ENCODE measurements at places on chromosomes 5 and 9.

DNA sequence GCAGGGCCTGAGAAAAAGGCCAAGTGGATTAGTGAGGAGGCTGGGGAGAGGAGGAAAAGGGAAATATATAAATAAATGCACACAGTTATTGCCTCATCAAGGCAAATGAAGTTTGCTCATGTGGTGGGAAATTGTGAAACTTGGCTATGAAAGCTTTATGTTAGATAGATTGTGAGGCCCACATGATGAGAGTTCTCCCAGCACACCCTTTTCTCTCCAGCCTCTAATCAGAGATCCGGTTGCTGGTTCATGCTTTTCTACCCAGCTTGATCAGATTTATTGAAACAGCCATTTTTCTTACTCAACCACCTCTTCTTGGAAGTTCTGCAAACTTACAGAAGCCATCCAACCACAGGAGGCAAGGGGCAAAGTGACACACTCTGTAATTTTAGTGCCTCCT lies 125.8 kb upstream of the KLF4 start:
- DNase-seq = peak; percentile 79

GRCh38 chr9:112288029-112288428 lies 45.4 kb downstream of the PTBP3 start:
- DNase-seq = no peak

DNA sequence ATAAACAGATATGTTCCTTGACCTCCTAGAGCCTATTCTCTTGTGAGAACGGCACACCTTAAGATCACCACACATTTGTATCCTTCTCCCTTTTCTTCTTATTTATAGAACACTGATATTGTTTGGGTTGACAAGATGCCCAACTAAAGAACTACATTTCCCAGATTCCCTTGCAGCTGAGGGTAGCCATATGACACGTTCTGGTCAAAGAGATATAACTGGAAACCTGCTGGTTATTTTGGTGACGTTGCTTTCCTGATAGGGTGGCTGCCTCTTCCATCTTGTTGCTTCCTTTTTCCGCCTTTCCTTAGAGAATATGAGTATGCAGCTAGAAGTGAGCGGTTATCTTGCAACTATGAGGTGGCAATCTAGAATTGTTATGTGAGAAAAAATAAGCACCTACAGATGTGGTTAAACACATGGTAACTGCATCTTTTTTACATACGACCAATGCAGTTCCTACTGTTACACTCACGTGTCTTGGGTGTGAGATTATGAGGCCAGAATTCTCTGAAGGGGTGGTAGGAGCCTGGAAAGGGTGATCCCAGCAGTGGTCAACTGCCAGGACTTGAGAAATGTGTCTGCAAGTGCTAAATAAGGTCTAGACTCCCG lies 72.9 kb downstream of the SEC61B start:
- DNase-seq = no peak

DNA sequence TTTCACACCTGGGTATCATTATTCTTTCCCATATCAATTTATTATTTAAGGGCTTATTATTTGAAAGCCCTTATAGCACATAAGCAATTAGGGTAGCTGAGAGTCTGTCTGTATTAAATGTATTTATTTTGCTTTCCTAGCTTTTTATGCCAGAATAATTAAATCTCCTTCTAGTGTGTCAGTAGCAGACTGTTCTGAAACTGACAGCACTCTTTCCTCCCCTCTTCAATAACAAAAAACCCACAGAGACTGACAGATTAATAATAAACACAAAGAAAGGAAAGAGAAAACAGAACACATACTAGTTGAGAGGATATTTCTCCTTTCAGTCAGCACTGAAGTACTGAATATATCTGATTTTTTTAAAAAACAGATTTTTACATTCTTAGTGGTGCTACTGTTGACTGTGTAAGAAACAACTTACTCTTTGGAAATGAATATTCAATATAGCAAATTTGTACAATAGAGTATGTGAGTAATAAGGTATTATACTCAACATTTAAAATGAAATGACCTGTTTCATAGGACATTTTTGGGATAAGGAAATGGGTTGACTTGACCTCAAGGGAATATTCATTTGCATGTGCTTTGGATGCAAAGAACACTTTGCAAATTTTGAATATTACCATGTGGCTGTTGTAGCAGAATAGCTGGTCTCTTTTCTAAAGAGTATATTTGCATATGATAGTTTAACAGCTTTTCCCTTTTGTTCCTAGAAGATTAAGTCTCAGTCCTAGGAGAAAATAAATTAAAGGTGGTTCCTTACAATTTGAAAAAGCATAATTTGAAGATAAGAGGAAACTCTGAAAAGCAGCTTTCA lies 208.3 kb downstream of the SPATA31D1 start:
- DNase-seq = no peak

DNA sequence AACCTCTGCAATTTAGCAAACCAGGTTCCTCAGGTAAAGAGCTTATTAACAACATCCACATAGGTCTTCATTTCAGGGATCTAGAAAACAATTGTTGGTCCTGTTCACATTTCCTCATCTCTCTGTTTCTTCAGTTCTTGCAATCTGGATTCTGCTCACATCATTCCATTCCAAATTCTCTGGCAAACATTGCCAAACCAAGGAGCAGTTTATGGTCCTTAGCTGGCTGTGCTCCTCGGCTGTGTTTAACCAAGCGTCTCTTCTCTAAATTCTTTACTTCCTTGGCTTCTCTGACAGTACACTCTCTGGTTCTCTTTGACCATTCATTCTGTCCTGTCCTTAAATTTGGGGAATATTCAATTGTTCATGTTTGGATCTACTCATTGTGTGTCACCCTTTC lies 65.8 kb upstream of the RANBP3L start:
- peak; percentile 74 for DNase-seq

DNA sequence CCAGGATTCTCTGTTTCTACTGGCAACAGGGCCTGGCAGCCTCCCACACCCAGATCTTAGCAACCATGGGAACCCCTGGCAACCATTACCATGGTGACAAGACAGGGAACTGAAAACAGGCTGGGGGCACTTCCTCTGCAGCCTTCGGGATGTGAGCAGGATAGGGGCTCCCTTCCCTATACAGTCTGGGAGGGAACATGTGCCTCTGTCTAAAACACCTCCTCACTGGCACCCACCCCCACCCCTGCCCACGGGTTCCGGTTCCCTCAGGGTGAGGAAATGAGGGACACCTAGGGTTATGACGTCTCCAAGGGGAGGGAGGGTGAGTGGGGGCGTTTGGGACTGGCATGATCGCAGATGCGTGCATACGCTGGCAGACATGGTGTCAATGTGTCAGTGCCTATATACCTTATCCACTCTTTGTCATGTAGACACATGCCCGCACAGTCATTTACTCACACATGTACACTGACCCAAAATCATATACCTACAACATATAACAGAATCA lies 3.0 kb upstream of the DNAJB5 start:
- no peak for DNase-seq

GRCh38 chr5:142069606-142070399 lies 38.8 kb upstream of the NDFIP1 start:
- no peak for DNase-seq

- no peak for DNase-seq
These were observed 49.1 kb upstream of the VDAC1 start for GRCh38 chr5:134053840-134054338.

- DNase-seq = no peak
These were observed 9.3 kb downstream of the TTC23L start for GRCh38 chr5:34848230-34848629.

- DNase-seq = peak; percentile 85
These were observed 298.0 kb downstream of the FER start for GRCh38 chr5:109045710-109046109.

- peak; percentile 12 for DNase-seq
These were observed 235.7 kb downstream of the HSPA4 start for GRCh38 chr5:133287500-133287899.

DNA sequence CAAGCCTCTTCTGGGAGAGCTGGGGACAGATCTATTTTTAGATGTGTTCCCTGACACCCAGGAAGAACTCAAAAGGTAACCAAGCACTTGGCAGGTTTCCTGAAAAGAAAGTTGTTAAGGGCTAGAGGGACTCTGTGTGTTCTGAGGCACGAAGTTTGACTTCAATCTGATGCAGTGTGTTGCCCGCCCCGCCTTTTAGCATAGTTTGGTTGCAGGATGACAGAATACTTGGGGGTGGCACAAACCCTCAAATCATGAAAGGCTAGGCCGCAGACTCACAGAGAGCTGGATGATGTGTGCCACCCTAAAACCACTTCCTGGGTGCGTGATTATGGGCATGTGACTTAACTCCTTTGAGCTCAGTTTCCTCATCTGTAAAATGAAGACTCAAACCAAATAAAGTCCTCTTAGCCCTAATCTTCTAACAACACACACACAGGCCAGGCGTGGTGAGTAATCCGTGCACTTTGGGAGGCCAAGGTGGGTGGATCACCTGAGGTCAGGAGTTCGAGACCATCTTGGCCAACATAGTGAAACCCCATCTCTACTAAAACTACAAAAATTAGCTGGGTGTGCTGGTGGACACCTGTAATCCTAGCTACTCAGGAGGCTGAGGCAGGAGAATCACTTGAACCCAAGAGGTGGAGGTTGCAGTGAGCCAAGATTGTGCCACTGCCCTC lies 12.8 kb upstream of the NDFIP1 start:
- DNase-seq = no peak

GRCh38 chr5:69010476-69010875 lies 83.3 kb upstream of the SLC30A5 start:
- no peak for DNase-seq

GRCh38 chr5:103258957-103259704 lies 568 bp downstream of the MACIR start:
- peak; percentile 37 for DNase-seq

- DNase-seq = peak; percentile 14
These were observed 5.0 kb downstream of the RELL2 start for GRCh38 chr5:141641634-141642267.

- DNase-seq = peak; percentile 82
These were observed 490.2 kb downstream of the EBF1 start for GRCh38 chr5:158609333-158610050.

DNA sequence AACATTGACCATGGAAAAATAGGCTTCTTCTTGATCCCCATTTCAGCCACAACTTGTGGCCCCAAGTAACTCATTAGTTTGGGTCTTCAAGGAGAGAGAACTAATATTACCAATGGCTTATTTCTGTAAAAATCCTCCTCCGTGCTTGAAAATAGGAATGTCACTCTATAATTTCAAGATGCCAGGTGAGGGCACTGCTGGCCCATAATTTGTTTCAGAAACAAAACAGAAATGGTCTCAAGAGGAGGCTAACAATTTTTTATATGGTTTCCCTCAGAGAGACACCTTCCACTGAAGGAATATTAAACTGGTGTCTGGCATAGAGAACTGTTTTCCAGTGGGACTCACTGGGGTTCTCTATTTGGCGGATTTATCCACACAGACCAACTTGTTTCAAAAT lies 437.0 kb upstream of the TRPC7 start:
- DNase-seq = no peak

GRCh38 chr5:36934740-36935356 lies 58.3 kb downstream of the NIPBL start:
- DNase-seq = no peak

DNA sequence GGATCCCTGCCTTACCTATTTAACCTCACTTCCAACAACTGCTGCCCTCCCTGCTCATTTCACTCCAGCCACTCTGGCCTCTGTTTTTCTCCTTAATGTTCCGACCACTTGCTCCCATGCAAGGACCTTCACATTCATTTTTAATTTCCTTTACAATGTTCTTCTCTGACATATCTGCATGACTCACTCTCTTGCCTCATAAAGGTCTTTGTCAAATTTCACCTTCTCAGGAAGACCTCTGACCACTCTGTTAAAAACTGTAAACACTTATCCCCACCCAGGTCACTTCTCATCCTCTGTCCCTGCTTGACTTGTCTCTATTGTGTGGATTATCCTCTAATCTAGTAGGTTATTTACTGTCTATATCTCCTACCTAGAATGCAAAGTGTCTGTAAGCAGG lies 751.2 kb downstream of the BRINP1 start:
- no peak for DNase-seq

- no peak for DNase-seq
These were observed 48.2 kb downstream of the ADAMTS12 start for GRCh38 chr5:33843579-33843978.

GRCh38 chr5:107389130-107389774 lies 281.5 kb downstream of the EFNA5 start:
- peak; percentile 67 for DNase-seq

DNA sequence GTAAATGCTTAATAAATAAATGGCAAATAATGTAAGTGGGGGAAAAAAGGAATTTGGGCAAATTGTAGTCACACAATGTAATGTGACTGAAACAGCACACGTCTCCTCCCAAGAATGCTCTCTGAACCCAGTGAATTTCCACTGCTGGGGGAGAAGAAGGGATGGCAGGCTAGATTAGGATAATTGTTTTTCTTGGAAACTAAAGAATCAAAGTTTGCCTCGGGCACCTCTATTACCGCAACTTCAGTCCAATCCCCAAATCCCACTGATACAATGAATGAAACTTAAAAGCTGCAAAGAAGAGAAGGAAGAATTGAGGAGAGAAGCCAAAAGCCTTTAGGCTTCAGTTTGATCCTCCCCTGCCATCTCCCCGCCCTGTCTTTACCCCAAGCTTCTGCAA lies 423.2 kb upstream of the PAPPA start:
- no peak for DNase-seq

- DNase-seq = no peak
These were observed 148.2 kb downstream of the PAM start for GRCh38 chr5:102903074-102903871.

DNA sequence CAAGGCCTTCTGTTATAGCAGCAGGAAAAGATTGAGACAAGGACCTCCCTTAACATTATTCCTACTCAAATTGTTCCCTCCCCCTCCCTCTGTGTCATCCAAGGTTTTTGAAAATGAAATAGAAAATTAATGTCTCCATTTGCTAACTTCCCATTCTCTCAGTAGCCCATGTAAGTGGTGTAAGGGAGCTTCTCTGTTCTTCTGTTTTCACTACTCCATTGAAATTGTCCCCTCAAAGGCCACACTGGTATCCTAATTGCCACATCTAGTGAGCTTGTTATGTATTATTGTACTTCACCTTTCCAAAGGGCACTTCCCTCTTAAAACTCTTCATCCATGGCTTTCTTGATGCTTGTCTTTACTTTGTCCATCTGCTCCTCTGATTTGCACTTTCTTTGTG lies 131.2 kb upstream of the PIK3R1 start:
- DNase-seq = no peak

DNA sequence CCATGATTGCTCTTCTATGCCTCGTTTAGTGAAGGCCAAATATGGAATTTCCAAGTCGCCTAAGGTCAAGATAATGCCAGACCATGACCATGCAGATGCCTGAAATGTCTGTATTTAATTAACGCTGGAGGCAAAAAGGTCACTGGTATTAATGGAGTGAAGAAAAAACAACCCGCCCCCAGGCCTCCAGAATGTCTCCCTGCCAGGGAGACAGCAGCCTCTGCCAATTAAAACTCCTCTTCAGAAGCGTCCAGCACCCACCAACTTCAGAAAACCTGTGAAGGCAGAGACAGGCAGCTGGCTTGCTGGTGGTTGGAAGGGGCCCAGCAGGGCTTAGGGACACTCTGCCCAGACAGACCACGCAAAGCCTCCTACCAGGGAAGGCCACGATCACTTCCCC lies 94.4 kb downstream of the VAV2 start:
- peak; percentile 74 for DNase-seq

GRCh38 chr9:32708480-32709150 lies 73.1 kb upstream of the TAF1L start:
- DNase-seq = no peak

- DNase-seq = peak; percentile 29
These were observed 44.8 kb upstream of the SNAPC3 start for GRCh38 chr9:15377625-15378540.
